H4 (cell line): ENCODE measurements at places on chromosomes 2 and 18. TPM values are rescaled to one million over a fixed set of nuclear protein-coding genes. Genes with fewer than 3 reads are reported as not detected.

PLCD4 gene
- total RNA-seq = 0.29 and 1.3 TPM in 2 replicates

GRCh38 chr2:234378440-234378839, 118.4 kb downstream of the ARL4C start:
- no peak for DNase-seq

GRCh38 chr2:9618410-9618809, 12.4 kb downstream of the YWHAQ start:
- DNase-seq = no peak

- DNase-seq = peak; percentile 68
Observed at GRCh38 chr2:119290859-119291587, 67.4 kb downstream of the STEAP3 start.

- no peak for DNase-seq
Observed at GRCh38 chr2:105587637-105588036, 157.1 kb upstream of the NCK2 start.

- DNase-seq = no peak
Observed at GRCh38 chr18:45657357-45658335, 42.4 kb downstream of the SLC14A2 start.
